ENCODE measurements at places on chromosomes 7 and 10. TPM values are rescaled to one million over a fixed set of nuclear protein-coding genes. Genes with fewer than 3 reads are reported as not detected.

Gene ICA1
- not detected for total RNA-seq

Gene OR6V1
- not detected for total RNA-seq

Gene CPXM2
- 0.75 TPM for total RNA-seq

Gene CCL26
- total RNA-seq = not detected

Gene SNCG
- total RNA-seq = 6.4 TPM

Gene AGR2
- not detected for total RNA-seq

Gene PRKG1
- 13.7 TPM for total RNA-seq

Gene C10orf67
- not detected for total RNA-seq

Gene PTF1A
- total RNA-seq = not detected

Gene ZNF438
- 4.3 TPM for total RNA-seq

Gene NUTM2D
- total RNA-seq = 6.0 TPM

Gene DNAH11
- total RNA-seq = not detected

Gene TMEM213
- total RNA-seq = not detected

Gene ZNF485
- 3.7 TPM for total RNA-seq

Gene NUB1
- total RNA-seq = 27.0 TPM

Gene GPR146
- 13.6 TPM for total RNA-seq

Gene SPDYE6
- not detected for total RNA-seq

Gene LIPN
- total RNA-seq = not detected

Gene ZNF138
- 5.2 TPM for total RNA-seq

Gene IL6
- 5.2 TPM for total RNA-seq

Gene PODXL
- total RNA-seq = 3.7 TPM

Gene TEX47
- total RNA-seq = not detected

Gene LIPM
- total RNA-seq = not detected

Gene HTR7
- total RNA-seq = 0.59 TPM
